ENCODE measurements at places on chromosomes 6 and 20.

- DNase-seq = no peak
These were observed 182.5 kb downstream of the CDC5L start for GRCh38 chr6:44569931-44570385.

DNA sequence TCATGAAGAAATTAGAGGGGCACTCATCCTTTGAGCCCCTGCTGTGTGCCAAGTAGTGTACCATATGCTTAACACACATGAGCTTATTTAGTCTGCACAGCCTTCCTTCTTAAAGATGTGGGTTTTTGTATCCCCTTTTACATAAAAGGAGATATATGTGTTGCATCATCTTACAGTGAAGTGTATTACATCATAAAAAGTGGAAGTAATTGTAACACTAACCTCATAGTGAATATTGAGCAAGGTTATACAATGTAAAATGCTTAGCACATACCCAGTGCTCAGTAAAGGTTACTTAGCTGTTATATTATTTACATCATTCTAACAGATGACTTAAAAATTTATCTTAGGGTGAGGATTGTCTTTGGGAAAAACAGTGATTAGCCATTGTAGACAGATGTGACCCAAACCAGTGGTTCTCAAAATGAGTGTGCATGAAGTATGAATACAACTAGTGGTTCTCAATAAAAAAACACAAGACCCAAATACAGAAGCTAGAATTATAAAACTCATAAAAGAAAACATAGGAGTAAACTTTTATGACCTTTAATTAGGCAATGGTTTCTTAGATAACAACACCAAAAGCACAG, 3.8 kb upstream of the PIGU start:
- DNase-seq = no peak

- DNase-seq = no peak
These were observed 96.5 kb upstream of the OLIG3 start for GRCh38 chr6:137590684-137591083.

GRCh38 chr6:47337519-47337918, 27.8 kb upstream of the TNFRSF21 start:
- no peak for DNase-seq

GRCh38 chr6:36113049-36113448, 17.3 kb upstream of the MAPK13 start:
- DNase-seq = no peak

- no peak for DNase-seq
These were observed 5.5 kb downstream of the UBR2 start for GRCh38 chr6:42569102-42570028.

GRCh38 chr20:61846741-61847419, 218.8 kb downstream of the TAF4 start:
- DNase-seq = no peak

DNA sequence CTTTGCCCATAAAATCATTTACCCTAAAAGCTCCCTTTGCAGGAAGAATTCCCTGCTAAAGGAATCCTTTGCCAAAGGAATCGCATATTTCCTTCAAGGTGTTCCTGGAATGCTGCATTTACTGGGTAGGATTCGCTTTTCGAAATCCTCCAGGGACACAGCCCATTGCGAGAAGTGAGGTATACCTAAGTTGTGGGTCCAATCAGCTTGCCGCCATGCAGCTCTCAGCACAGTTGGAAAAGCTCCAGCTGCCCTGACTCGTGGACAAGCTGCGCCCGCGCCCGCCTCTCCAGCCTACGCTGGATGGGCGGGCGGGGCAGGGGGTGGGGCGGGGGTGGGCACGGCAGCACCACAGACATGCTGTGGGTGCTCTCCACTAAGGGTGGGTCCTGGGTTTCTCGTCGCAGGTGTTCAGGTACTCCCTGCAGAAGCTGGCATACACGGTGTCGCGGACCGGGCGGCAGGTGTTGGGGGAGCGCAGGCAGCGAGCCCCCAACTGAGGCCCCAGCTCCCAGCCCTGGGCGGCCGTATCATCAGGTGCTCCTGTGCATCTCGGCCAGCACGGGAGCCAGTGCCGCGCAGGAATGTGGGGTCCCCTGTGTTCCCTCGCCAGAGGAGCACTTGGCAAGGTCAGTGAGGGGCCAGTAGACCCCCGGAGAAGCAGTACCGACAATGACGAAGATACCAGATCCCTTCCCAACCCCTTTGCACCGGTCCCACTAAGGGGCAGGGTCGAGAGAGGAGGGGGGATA, 1.4 kb downstream of the NNAT start:
- no peak for DNase-seq

DNA sequence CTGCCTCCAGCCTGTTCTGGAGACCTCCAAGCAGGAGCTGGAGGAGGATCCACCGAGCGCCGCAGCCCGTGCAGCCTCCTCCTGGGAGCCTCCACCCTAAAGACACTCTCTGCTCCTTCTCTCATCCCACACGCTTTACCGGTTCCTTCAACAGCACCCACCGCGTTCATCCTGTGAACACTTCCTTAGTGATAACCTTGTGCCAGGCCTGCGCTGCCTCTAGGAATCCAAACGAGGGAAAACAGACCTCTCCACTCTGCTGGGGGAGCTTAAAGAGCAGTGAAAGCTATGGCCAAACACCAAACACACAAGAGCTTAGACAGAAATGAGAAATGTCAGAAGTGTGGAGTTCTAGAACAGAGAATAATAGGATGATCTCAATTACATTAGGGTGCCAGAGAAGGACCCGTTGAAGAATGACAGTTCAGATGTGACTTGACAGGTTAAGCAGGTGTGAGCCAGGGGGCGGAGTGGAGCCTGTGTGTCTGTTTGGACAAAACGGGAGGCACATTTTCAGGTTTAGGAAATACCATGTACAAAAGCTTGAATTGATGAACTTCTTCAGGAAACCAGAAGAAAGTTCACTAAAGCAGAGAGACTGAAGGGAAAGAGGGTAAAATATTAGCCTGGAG, 28.5 kb upstream of the HLA-DRB5 start:
- no peak for DNase-seq

- DNase-seq = no peak
These were observed 77.6 kb downstream of the AKAP7 start for GRCh38 chr6:131212913-131213312.

GRCh38 chr6:107116328-107116892, 1.1 kb upstream of the BEND3 start:
- no peak for DNase-seq

GRCh38 chr20:31922181-31922580, 29.7 kb downstream of the PDRG1 start:
- DNase-seq = no peak

- no peak for DNase-seq
These were observed 54.3 kb downstream of the ANKRD60 start for GRCh38 chr20:58173930-58174707.

GRCh38 chr6:143564484-143565017, 53.0 kb upstream of the FUCA2 start:
- DNase-seq = no peak

DNA sequence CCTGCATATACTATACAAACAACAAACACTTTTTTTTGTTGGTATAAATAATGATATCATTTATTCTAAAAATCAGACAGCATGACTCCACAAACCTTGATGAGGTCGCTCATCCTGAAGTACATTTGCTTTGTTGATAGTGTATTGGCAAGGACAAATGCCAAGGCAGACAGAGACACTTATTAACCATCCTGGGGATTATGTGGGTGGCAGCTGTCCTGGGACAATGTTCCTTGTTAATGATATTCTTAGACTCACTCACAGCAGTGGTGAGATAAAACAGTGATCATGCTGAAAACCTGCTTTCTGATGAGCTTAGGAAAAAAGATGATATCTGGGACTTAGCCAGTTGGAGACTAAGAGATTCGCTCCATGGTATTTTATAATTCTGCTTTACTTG, 85.4 kb upstream of the OGFRL1 start:
- DNase-seq = no peak

DNA sequence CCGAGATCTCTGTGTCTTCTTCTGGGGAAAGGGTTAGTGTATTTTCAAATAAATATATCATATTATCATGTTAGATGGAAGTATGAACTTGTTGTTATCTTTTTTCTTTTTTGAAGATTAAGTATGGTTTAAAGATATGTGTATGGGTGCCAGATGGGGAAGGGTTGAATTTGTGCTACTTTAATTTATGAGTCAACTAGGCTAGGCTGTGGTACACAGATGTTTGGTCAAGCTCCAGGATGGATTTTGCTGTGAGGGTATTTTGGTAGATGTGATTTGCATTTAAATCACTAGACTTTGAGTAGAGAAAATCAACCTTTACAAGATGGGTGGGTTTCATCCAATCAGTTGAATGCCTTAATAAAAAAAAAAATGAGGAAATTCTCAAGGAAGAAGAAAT, 886.6 kb upstream of the ADGRB3 start:
- DNase-seq = no peak

DNA sequence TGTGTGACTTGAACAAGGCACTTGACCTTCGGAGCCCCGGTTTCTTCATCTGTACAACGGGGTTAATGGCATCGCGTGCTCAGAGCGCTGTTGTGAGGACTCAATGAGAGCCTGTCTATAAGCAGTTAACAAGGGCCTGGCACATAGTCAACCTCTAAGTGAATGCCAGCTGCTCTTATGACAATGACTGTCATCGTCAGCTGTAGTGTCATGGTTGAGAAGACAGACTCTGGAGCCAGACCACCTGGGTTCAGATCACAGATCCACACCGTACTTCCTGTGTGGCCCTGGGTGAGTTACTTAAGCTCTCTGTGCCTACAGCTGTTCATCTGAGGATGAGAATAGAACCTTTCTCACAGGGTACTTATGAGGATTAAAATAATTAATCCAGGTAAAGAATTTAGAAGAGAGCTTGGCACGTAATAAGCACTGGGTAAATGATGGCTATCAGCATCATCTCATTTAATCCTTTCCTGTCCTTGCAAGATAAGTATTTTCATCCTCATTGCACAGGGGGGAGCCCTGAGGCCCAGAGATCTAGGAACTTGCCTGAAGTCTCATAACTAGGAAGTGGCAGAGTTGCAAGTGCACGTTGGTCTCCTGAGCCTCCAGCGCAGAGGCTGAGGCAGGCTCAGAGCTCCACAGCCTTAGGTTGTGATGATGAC, 105.3 kb downstream of the EYA2 start:
- peak; percentile 34 for DNase-seq

GRCh38 chr6:105487040-105487790, 84.3 kb upstream of the PREP start:
- no peak for DNase-seq

GRCh38 chr6:160765412-160765811, 63.4 kb downstream of the PLG start:
- no peak for DNase-seq

- peak; percentile 93 for DNase-seq
These were observed at the start of gene LEMD2 for GRCh38 chr6:33788694-33789549. TSS of gene LEMD2 (minus strand) at chr6:33789130. CDS start at chr6:33789116, 14 bp downstream.

- DNase-seq = no peak
These were observed 14.0 kb downstream of the MUCL3 start for GRCh38 chr6:30954631-30955366.

DNA sequence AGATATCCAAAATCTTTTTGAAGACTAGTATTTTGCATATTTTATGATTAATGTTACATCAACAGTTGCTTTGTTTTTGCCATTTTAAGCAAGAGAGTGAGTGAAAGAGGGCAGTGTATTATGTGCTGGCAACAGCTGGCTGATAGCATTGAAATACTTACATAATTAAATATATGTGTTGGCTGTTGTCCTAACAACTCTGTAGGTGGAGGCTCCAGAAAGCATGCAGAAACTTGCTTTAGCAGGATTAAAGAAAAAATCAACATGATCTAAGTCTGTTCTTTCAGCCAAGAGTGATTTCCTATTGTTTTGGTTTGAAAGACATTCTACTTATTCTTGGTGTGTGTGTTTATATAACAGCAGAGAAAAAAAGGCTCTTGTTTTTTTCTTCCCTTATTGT, 127.5 kb downstream of the CDKAL1 start:
- DNase-seq = peak; percentile 94

- DNase-seq = no peak
These were observed 23.4 kb upstream of the PLN start for GRCh38 chr6:118524686-118525085.

DNA sequence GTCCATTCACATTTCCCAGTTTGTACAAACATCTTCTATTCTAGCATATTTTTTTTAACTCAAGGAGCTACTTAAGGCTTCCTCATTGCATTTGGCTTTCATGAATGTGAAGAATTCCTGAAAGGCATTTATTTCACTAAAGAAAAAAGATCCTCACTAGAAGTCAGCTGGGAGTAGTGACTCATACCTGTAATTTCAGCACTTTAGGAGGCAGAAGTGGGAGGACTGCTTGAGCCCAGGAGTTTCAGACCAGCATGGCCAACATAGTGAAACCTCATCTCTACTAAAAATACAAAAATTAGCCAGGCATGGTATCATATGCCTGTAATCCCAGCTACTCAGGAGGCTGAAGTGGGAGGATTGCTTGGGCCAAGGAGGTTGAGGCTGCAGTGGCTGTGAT, 30.9 kb upstream of the XRN2 start:
- DNase-seq = no peak

DNA sequence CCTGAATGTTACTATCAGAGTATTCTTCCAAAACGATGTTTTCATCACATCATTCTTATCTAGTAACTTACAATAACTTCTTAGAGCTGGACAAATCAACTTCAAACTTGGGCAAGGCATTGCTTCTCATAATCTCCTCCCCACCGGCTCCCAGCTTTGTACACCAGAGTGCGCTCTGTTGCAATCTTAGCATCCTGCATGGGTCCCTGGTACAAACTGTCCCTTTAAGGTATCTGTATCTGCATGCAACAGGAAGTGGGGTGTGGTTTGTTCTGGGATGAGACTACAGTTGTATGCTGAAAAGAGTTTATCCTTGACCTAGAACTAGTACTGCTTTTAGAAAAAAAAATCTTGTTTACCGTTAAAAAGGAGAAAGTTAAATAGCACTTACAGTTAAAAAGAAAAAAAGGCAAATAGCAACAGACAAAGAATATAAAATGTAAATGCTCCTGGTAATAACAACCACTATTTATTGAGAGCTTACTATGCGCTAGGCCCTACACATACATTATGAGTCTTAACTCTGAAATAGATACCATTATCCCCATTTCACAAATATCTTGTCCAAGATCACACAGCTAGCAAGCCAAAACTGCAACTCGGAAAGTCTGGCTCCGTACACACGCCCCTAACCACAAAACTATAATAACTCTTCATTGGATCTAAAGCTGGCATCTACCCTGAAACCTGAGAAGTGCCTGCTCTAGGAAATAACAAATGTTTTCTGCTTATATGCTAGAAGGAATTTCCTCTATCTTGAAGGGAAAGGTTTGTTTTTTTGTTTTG, 9.8 kb upstream of the HECA start:
- no peak for DNase-seq

- no peak for DNase-seq
These were observed 62.0 kb downstream of the GPX5 start for GRCh38 chr6:28587746-28588075.

All from NCI-H1105 (cell line).